ENCODE measurements at places on chromosomes 7 and 10.
A peak's percentile ranks its signal among the peaks of the same experiment; 100 is the strongest.

GRCh38 chr7:147857152-147858140 is 733.1 kb upstream of the C7orf33 start:
- no peak for DNase-seq

GRCh38 chr7:104367926-104368325 is 39.5 kb downstream of the LHFPL3 start:
- DNase-seq, result no peak

GRCh38 chr10:114272696-114273095 is 33.6 kb downstream of the VWA2 start:
- DNase-seq, result no peak

GRCh38 chr7:96734343-96734742 is 24.7 kb upstream of the SEM1 start:
- no peak for DNase-seq

- peak; percentile 22 for DNase-seq
These were observed 111.9 kb upstream of the RHEB start for GRCh38 chr7:151631570-151631952.

GRCh38 chr7:40634118-40634517 is 499.3 kb downstream of the SUGCT start:
- DNase-seq, result no peak

DNA sequence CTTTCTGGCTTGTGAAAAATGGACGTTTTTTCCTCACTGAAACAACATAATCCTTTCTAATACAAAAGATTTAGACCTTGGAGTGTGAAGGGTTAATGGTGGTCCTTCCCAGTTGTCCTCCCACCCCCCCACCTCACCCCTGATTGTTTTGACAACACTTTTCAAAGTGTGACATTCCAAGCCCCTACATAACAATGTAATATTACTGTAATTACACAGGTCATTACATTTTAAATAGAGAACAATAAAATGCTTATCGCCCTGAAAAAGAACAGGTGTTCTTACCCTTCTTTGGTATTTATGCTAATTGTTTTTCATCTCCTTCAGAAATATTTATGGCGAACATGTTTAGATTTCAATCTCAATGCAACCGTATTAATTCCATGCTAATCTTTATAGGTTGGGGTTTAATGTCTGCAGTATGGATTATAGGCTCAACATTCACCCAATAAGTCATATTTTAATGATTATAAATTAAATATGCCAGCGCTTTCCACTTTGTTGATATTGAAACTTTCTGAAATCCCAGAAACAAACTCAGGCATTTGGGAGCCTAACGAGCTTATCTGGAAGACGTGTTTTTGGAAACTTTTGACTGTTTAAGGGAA is 5.0 kb downstream of the TCF7L2 start:
- no peak for DNase-seq

DNA sequence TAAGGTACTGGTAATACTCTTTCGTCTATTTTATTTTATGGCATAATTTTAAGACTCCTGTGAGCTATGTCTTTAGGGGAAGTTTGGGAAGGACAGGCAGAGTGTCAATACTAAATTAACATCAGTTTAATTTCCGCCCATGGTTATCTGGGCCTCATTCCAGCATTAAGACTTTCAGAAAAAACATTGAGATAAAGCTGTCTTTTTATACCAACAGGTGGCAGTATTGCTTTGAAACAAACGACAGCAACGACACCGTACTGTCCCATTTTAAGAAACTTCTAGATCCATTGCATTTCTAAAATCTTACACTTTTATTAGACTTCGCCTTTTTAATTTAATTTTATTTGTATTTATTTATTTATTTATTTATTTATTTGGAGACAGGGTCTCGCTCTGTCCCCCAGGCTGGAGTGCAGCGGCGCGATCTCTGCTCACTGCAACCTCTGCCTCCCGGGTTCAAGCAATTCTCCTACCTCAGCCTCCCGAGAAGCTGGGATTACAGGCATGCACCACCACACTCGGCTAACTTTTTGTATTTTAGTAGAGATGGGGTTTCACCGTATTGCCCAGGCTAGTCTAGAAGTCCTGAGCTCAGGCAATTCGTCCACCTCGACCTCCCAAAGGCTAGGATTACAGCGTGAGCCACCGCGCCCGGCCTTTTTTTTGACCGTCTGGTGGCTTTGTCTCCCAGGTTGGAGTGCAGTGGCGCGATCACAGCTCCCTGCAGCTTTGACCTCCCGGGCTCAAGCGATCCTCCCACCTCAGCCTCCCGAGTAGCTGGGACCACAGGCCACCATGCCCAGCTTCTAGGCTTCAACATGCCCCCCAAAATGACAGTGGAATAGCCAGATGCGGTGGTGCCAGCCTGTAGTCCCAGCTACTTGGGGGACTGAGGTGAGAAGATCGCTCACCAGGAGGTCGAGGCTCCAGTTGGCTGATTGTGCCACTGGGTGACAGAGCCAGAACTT is 78.7 kb upstream of the C1GALT1 start:
- no peak for DNase-seq

DNA sequence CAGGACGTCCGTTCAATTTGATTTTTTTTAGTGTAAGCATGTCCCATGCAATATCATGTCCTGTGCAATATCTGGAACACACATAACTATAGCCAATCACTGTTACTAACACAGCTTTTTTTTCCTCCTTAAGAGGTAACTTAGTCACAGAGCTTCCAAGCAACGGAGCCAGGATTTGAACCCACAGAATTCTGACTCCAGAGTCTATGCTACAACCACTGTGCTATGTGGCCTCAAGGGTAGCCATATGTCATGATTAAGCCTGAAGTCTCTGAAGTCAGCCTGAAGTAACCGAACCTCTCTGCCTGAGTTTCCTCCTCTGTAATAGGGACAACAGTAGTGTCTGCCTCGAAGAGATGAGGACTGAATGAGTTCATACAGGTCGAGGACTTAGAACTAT is 42.2 kb upstream of the TCF7L2 start:
- DNase-seq, result no peak

- DNase-seq, result no peak
These were observed 7.2 kb downstream of the AKR1B1 start for GRCh38 chr7:134451656-134452055.

GRCh38 chr10:22915314-22915713 is 12.5 kb upstream of the ARMC3 start:
- DNase-seq, result no peak

- DNase-seq, result no peak
These were observed 23.6 kb downstream of the ZNF783 start for GRCh38 chr7:149285603-149286002.

GRCh38 chr10:67839951-67840350 is 2.0 kb upstream of the DNAJC12 start:
- DNase-seq, result no peak

DNA sequence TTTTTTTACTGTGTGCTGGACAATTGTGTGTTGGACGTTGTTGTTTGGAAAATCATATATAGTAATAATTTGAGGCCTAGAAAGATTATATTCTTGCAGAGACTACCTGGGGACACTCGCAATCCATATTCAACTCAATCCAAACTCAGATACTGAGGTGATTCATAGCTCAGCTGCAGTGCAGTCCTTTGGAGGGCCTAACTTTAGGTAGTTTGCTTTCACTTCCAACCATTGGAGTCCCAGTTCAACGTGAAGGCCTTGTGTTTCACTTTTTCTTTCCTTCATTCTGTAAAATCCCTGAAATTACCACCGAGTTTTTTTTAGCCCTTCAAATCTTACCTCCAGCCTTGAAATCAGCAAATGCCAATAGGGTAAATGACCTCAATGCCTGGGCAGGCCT is 32.3 kb downstream of the ATRNL1 start:
- DNase-seq, result no peak

- DNase-seq, result no peak
These were observed 88.8 kb upstream of the KIF5B start for GRCh38 chr10:32144817-32145688.

DNA sequence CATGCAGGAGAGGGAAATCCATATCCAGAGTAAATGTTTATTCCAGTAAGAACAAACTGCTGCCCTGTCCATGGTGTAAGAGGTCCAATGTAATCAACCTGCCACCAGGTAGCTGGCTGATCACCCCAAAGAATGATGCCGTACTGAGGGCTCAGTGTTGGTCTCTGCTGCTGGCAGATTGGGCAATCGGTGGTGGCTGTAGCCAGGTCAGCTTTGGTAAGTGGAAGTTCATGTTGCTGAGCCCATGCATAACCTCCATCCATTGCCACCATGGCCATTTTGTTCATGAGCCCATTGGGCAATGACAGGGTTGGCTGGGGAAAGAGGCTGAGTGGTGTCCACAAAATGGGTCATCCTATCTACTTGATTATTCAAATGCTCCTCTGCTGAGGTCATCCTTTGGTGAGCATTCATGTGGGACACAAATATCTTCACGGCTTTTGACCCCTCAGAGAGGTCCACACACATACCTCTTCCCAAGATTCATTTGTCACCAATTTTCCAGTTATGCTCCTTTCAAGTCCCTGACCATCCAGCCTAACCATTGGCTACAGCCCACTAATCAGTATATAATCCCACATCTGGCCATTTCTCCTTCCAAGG is 23.3 kb upstream of the PAPSS2 start:
- no peak for DNase-seq

DNA sequence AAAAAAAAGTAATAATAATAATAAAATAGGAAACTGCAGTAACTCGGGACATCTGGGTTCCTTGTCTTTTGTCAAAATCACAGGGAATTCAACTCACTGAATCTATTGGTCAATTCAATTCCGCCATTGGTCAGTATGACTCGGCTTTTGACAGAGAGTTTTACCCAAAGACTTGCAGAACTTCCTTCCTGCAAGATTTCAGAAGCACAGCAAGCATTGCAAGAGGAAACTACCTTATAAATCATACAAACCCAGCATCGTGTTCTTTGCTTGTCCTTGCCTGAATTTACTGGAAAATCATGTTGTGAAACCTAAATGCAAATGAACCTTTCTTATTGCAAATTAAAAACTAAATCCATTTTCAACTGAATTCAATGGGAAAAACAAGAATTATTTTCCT is 15.5 kb downstream of the KLF6 start:
- DNase-seq, result no peak

DNA sequence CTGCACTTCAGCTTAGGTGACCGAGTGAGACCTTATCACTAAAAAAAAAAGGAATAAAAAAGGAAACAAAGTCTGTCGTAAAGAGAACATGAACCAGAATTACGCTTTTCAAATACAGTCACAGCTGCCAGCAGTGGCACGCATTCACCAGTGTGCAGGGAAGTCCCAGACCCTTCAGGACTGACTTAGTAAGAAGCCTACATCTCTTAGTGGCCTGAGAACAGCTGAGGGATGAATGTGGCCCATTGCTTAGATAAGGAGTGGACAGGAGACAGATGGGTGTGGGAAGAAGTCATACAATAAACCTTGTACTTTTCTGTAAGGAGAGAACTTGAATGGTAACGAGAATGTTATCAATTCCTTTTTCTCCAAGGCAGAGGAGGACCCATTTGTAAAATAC is 178.5 kb downstream of the JCAD start:
- no peak for DNase-seq

- DNase-seq, result no peak
These were observed 46.2 kb downstream of the ZNF438 start for GRCh38 chr10:30985512-30985911.

DNA sequence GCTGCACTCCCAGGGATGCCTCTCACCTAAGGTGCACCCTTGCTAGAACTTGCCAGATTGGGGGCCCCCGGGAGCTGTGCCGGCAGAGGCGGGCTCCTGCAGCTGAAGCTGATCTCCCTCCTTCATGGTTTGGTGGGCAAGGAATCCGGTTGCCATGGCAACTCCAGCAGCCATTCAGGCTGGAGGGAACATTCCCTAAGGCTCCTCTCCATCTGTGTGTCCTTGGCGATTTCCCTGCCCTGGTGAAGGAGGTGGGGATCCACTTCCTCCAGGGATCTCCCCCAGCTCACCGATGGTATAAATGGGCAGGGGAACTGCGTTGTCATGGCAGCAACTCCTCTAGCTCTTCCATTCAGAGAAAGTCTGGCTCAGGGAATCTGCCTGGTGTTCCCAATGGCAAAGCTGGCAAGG is 49.6 kb upstream of the GPR158 start:
- DNase-seq, result no peak

GRCh38 chr10:484441-484924 is 205.0 kb downstream of the DIP2C start:
- DNase-seq, result peak; percentile 13

DNA sequence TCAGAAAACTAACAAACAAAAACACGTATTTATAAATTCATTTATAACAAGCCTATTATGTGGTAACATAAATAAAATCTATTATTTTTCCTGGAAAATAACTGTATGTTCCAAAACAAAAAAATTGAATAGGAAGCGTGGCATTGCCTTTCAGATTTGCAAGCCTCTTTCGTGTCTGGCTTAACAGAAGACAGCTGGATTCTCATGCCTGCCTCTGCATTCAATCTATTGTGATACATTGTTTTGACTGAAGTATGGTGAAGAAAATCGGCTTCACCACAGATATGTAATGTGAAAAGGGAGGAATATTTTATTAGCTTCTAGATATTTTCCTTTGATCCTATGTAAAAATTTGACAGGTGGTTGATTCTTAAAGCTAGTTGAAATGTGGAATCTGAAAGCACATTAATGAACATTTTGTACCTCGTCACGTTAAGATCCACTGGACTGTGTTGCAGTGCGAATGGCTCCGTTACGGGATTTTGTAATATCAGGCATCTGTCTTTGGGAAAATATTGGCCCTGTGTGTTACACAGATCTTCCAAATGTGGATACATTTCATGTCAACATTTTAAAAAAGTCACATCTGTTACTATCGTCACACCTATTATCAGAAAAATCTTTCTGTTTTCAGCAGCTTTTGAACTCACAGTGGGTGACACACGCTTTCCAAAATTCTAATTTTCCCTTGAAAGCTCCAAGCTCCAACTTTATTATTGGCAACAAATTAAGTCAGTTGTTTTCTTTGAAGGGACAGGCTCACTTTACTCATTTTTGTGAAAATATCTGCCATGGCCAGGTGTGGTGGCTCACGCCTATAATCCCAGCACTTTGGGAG is 26.2 kb downstream of the PALD1 start:
- no peak for DNase-seq

- DNase-seq, result no peak
These were observed 40.0 kb upstream of the AGBL3 start for GRCh38 chr7:134946260-134946659.

GRCh38 chr10:115942101-115942500 is 330.9 kb downstream of the GFRA1 start:
- no peak for DNase-seq

GRCh38 chr10:82318534-82318933 is 443.5 kb downstream of the NRG3 start:
- DNase-seq, result no peak

- no peak for DNase-seq
These were observed 826 bp downstream of the PODXL start for GRCh38 chr7:131555552-131556052.

DNA sequence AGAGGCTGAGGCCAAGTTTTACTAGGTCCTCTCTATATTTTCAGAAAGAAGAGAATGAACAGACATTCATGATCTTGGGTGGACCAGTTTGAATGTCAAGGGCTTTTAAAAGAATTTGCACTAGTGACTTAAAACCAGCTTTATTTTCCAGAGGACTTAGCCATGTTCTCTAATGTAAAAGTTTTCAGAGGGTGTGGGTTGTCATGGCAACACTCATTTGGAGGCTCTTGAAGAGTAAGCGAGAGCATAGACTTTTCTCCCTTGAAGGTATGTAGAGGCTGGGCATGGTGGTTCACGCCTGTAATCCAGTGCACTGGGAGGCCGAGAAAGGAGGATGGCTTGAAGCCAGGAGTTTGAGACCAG is 61.1 kb downstream of the GATA3 start:
- DNase-seq, result no peak
